ENCODE measurements at places on chromosomes 7 and 10.
A peak's percentile ranks its signal among the peaks of the same experiment; 100 is the strongest.

GRCh38 chr7:98562381-98562823, 54.7 kb upstream of the NPTX2 start:
- DNase-seq, result no peak

GRCh38 chr7:51344406-51345138, 28.0 kb upstream of the COBL start:
- DNase-seq, result no peak

GRCh38 chr7:112192236-112193154, 13.7 kb downstream of the DOCK4 start:
- no peak for DNase-seq

GRCh38 chr7:108048422-108048821, 45.5 kb upstream of the LAMB1 start:
- DNase-seq, result no peak

- DNase-seq, result no peak
Observed at GRCh38 chr10:103660364-103661197, 167.1 kb downstream of the NEURL1 start.

DNA sequence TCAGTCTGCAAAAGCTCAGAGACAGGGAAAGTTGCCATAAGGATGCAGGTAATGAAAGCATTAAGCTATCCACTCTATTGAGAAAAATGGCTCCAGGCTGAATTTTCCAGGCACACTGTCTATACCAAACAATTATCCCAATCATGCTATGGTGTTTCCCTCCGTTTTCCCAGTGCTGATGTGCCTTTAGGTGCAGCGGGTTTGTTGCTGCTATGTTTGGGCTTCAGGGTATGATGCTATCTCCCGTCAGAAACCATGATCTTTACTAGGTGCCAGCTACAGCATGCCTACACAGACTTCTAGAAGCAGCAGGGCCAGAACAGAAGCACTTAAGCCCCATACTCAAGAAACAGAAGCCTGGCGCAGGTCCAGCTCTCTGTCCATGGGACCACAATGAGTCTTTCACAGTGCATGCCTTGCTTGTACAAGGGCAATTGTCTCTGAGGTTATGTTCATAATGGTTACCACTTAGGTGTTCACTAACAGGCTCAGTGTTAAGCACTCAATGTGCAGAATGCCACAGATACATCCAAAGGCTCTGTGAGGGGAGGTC, 19.4 kb downstream of the STEAP1B start:
- no peak for DNase-seq

DNA sequence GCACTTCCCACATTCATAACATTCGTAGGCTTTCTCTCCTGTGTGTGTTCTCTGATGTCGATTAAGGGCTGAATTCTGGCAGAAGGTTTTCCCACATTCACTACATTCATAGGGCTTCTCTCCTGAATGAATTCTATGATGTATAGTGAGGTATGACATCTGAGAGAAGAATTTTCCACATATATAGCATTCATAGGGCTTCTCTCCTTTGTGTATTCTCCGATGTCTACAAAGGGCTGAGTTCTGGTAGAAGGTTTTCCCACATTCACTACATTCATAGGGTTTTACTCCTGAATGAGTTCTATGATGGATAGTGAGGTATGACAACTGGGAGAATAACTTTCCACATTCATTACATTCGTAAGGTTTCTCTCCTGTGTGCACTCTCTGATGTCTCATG, 15.6 kb downstream of the ZNF12 start:
- DNase-seq, result no peak

DNA sequence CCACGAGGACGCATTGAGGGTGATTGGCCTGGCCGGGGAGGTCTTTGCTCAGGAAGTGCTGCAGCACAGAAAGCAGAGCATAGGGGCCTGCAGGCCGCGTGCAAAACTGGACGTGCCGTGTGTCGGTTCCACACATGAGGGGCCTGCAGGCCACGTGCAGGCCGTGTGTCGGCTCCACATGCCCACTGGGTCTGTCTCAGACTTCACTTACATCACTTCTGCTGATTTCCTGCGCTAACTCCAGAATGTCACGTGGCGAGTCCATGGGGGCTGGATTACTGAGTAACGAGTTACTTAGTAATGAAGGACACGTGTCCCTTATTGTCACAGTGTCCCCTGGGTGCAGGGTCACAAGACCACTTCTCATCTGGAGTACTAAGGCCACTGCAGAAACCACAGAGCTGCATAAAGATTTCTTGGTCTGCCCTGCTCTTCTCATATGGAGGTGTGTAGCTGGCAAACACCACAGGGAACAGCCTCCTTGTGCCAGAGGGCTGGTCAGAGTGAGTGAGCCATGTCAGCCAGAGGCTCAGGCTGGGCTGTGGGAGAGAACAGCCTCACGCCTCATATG, 60.8 kb downstream of the GDI2 start:
- no peak for DNase-seq

GRCh38 chr7:77653572-77653971, 42.7 kb upstream of the RSBN1L start:
- no peak for DNase-seq

DNA sequence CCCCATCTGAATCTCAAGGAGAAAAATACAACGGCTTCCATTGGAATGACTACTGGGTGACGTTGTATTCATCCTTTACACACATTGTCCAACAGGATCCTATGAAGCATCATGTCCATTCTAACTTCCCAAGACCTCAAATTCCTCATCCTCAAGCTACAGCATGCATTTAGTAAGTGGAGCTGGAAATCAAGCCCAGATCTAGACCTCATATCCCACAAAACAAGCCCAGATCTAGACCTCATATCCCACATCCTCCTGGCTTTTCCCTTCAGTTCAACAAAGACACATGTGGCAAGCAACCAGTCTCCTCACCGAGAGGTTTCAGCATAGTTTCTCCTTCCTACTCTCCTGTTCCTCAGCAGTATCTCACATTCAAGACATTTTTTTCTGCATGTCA, 12.2 kb downstream of the IGF2BP3 start:
- no peak for DNase-seq

- no peak for DNase-seq
Observed at GRCh38 chr10:129912166-129912917, 51.7 kb downstream of the EBF3 start.

DNA sequence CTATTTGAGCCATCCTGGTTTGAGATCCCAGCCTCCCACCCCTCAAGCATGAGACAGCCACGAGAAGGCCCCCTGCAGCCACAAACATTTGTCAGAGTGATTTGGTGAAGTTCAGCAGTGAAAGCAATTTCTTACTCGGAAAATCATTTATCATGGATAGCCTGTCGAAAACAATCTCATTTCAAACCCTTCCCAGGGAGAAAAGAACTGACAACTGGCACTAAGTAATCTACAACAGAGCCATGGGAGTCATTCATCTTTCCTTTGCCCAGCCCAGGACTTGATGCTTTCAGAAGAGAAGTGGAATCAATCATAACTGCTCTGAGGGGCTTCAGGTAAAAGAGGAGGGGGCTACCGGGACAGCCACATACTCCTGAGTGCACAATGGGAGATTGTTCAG, 411.2 kb downstream of the KCNMA1 start:
- DNase-seq, result no peak

- peak; percentile 15 for DNase-seq
Observed at GRCh38 chr10:21020545-21020944, 123.4 kb upstream of the NEBL start.

DNA sequence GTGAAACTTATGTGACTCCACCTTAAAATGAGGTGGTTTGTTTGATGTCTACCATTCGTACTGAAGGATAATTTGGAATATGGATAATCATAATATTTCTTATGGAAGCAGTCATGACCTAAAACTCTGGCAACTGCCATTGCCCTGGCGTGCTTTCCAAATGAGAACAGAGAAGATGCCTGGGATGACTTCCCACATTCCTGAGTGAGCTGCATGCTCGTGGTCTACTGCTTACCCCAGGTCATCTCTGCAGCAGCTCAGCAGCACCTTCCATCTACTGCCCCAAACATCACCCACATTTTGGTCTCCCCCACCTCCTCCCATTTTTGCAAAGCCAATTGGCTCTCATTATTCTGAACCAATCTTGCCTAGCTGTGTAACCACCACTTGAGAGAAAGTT, 40.1 kb downstream of the LYZL1 start:
- no peak for DNase-seq

- no peak for DNase-seq
Observed at GRCh38 chr7:99539213-99539811, 12.6 kb downstream of the FAM200A start.

DNA sequence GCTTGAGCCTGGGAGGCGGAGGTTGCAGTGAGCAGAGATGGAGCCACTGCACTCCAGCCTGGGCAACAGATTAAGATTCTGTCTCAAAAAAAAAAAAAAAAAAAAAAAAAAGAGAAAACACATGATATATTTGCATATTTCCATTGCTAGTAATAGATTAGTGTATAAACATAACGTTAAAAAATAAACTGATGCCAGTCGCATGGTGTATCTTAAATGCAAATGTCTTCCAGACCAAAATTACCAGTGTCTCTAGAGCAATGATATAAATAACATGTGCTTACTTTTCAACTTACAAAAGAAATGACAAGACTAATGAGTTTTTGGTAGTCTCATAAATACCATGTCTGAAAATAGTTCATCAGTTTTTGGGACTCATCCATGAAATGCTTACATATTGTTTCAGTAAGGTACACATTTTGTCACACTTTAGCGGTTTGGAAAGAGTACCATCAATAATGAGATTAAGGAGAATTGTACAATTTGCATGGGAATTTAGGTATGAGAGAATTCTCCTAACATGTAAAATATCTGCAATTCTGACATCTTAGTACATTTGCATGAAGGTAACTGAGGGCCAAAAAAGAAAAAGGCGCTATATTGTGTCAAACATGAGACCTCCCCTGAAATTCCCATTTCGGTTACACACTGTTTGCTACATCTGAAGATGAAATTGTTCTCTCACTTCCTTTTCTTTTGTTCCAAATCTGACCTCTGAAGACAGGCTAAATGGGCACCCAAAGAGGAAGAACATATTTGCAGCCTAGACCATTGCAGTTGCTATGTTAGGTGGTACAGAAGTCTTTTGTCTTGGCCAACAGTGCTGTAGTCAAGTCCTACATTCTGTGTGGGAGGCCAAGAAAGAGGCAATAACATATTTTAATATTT, 51.5 kb upstream of the PIP4K2A start:
- DNase-seq, result no peak

DNA sequence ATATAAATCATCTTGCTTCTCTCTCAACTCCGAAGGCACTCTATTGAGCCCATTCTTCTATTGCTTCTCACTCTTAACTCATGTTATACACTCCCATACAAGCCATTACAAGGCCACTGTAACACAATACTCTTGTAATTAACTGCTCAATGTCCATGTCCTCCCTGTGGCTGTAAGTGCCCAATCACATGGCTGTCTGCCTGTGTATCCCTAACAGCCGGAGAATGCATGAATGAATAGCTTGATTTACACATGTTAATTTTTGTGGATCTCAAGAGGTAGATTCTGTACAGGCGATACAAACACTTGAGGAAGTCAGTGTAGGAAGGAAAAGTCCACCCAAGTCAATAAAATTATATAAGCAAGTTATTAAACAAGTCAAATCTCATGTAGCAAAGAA, 215.6 kb downstream of the DOCK4 start:
- DNase-seq, result no peak

DNA sequence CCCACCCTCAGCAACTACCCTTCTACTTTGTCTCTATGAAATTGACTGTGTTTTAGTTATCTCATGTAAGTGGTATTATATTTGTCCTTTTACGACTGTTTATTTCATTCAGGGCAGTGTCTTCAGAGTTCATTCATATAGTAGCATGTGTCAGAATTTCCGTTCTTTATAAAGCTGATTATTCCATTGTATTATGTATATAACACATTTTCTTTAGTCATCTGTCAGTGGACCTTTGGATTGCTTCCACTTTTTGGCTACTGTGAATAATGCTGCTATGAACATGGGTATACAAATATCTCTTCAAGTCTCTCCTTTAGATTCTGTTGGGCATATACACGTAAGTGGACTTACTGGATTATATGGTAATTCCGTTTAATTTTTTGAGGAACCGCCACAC, 14.5 kb downstream of the SLF2 start:
- DNase-seq, result no peak

Data from HuH-7.5 (cell line).